ENCODE measurements at places on chromosomes 11 and 22.

GRCh38 chr11:1072116-1072820 is 2.4 kb upstream of the MUC2 start:
- no peak for DNase-seq

- DNase-seq, result no peak
These were observed 15.2 kb upstream of the SORL1-AS1 start for GRCh38 chr11:121467965-121468364.

DNA sequence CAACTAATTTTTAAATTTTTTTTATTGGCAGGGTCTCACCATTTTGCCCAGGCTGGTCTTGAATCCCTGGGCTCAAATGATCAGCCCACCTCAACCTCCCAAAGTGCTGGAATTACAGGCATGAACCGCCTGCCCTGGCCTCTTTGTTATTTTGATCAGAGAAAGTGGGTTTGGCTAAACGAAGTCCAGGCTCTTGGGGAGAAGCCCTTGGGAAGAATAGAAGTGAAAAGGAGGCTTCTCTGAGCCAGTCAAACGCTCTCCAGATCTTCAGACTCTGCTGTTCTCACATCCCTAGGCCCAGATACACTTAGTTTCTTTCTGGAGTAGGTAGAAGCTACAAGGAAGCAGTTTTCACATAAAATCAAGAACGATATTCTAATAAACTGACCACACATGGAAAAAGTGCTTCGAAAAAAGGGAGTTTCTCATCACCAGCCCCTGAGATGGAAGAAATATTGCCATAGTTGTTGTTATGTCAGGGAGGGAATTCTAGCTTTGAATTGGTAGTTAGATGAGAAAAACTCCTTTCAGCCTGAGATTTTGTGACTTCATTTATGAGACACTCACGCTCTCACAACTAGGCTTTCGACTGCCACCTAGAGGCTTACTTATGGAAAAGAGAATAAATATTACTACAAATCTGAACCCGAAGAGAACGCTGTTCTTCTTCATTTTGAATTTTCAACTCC is 41.7 kb upstream of the AQP11 start:
- DNase-seq, result peak; percentile 47

GRCh38 chr11:16402654-16403447 is 46.5 kb upstream of the SOX6 start:
- DNase-seq, result no peak

DNA sequence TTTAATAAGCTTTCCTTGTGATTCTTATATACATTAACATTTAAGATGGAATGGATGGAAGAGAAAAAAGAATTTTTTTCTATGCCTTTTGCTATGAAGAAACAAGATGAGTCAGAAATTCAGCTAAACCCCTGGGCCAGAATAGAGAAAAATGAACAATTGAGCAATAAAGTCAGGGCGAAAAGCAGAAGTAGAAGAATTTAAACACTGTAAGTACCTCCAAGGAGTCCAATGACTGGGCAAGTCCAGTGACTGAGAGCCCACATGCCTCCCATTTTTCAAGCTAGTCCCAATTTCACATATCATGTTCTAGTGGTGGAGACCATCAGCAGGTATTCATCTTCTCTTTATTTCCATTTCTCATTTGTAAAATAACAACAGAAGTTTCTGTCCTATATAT is 18.6 kb upstream of the APLP2 start:
- DNase-seq, result no peak

Measured in hematopoietic multipotent progenitor cell treated with erythropoietin and hydrocortisone succinate and interleukin-3 and kit ligand, for 17 days (in vitro differentiated cells).